ENCODE measurements at places on chromosomes 5 and 9. TPM values are rescaled to one million over a fixed set of nuclear protein-coding genes. Genes with fewer than 3 reads are reported as not detected.

GFRA3 gene
- not detected for total RNA-seq

DNA sequence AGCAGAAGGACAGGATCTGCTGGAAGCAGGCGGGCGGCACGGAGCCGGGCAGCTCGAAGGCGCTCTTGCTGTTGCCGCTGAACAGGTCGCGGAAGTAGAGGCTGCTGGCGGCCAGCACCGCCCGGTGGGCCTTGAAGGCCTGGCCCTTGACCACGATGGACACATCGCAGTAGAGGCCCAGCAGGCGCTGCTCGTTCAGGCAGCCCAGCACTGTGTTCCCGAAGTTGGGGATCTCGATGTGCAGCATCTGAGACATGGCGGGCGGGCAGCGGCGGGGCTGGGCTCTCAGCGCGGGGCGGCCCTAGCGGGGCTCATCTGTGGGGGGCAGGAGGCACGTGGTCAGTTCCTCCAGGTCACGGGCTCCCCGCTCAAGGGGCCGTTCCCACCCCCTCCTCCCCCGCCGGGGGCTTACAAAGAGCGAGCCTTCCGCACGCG is 44.8 kb downstream of the NACC2 start:
- peak; percentile 48 for DNase-seq

- DNase-seq, result no peak
These were observed 590.4 kb upstream of the SEMA6A start for GRCh38 chr5:117165068-117165467.

- no peak for DNase-seq
These were observed 71.4 kb upstream of the WDR41 start for GRCh38 chr5:77563475-77563874.

DNA sequence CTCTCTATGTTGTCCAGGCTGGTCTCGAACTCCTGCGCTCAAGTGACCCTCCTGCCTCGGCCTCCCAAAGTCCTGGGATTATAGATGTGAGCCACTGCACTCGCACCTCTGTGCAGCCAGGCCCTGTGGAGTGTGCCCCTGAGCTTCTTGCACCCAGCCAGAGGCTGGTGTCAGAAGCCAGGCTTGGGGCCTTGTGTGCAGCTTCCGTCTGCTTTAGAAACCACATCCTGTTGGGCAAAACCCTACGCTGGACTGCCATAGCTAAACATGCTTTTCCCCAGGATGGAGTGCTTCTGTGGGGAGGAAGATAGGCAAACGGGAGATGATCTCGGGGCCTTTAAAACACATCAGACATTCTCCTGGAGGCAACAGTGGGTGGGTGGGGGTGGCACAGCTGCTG is 40.1 kb downstream of the PRRT1B start:
- no peak for DNase-seq

DNA sequence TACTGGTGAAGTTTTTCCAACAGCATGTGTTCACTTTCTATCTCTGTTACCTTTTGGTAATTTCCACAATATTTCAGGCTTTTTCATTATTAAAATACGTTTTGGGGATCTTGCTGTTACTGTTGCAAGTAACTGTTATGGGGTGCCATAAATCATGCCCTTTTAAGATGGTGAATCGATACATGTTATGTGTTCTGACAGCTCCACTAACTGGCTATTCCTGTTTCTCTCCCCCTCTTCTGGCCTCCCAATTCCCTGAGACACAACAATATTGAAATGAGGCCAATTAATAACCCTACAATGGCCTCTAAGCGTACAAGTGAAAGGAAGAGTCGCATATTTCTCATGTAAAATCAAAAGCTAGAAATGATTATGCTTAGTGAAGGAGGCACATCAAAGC is 13.1 kb upstream of the MSH3 start:
- no peak for DNase-seq

DNA sequence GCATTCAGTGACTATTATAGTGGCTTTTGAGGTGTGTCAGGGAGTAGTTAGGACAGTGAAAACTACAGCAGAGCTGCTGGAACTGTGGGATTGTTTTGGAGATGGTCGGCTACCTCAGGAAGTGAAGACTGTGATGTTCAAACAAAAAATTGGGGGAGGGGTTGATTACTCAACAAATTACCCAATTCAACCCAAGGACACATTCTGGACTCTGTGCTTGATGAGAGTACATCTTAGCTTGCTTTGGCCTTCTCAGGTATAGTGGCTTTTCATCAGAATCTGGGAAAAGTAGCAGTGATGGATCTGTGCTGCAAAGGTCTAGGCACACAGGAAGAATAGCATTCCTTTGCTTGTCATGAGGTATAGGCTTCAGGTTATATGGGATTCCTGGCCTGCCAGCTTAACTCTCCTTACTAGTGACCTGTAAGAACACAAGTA is 47.0 kb downstream of the SLC44A1 start:
- no peak for DNase-seq
